ENCODE measurements at places on chromosomes 13 and 19. TPM values are rescaled to one million over a fixed set of nuclear protein-coding genes. Genes with fewer than 3 reads are reported as not detected.

Gene ZIK1
- 7.2 TPM for total RNA-seq

Gene PRRG2
- 0.17 TPM for total RNA-seq

Gene CLN5
- total RNA-seq: 37.8 TPM

Gene CRX
- not detected for total RNA-seq

Gene RNF113B
- total RNA-seq: not detected

Gene C5AR1
- 0.33 TPM for total RNA-seq

Gene CEACAM20
- not detected for total RNA-seq

Gene LMTK3
- total RNA-seq: under 0.01 TPM

Gene CGB3
- not detected for total RNA-seq

Gene CGB2
- not detected for total RNA-seq

Gene SMIM24
- not detected for total RNA-seq

Measured in fibroblast of lung (primary cell).